ENCODE measurements at places on chromosomes 13 and 19.

GRCh38 chr19:6501740-6502648 is at the start of gene TUBB4A:
TUBB4A (minus strand) TSS chr19:6502309; CDS start chr19:6502212, 97 bp downstream.
- DNase-seq: no peak

DNA sequence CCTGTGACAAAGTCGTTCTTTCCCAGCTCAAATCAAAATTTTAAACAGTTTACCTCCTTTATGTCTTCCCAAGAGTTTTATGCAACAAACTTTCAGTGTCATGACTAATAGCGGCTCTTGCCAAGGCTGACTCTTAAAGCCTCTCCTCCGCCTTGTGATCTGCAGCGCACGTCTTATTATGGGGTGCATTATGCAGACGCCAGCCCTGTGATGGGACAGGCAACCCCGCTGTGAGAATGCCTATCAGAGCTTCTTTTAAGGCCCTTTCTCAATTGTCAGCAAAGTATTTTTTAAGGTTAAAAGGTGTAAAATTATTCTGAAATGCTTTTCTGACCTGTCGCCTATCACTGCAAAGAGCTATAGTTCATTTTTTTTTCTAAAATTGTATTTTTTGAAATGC is 152.8 kb downstream of the SOX1 start:
- no peak for DNase-seq

DNA sequence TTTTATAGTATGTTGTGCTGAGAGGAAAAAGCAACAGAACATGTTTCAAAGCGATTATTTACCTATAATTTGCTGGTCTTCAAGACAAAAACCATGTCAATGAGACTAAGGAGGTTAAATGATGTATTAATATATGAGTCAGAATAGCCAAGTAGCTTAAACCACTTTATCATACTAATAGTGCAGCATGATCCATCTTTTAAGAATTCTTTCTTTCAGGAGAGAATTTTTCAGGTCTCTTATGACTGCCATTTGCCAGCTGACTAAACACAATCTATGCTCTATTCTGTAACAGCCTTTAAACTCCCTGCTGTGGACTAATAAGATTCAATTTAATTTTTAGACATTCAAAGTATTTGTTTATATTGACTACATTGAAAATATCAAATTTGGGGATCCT is 93.7 kb downstream of the TRPC4 start:
- no peak for DNase-seq

DNA sequence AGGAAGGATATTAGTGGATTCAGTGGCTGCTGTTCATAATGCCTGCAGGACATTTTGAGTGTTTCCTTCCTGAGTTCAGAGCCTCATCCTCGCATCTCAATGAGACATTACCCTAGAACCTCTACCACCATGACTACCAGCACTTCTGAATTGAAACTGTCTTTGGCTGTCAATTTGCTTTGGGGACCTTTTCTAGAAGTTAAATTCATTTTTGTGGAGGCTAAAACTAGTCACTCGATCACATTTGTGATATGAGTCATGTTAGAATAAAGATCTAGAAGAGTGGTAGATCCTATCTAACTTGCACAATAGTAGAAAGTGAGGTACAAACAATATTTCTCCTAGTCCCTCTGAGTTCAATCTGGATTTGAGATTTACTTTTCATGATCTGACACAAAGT is 124.9 kb downstream of the KCNRG start:
- DNase-seq: no peak

GRCh38 chr13:96091164-96092117 is 1.5 kb downstream of the HS6ST3 start:
- no peak for DNase-seq

DNA sequence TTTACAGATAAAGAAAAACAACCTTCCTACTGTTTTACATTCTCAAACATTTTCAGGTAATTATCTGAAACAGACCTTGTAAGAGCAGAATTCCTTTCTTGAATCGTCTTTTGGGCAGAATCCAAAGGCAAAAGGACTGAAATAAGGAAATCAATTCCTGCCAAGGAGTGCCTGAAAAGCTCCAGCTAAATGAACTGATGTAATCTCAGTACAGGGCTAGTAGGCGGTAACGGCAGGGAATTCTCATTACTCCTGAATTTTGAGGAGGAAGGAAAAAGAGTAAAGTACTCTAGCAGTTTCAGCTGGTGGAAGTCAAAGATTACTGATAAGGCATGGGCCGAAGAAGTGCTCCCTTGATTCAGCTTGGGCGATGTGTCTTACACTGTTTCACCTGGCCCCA is 168.4 kb downstream of the PCDH9 start:
- peak; percentile 20 for DNase-seq

DNA sequence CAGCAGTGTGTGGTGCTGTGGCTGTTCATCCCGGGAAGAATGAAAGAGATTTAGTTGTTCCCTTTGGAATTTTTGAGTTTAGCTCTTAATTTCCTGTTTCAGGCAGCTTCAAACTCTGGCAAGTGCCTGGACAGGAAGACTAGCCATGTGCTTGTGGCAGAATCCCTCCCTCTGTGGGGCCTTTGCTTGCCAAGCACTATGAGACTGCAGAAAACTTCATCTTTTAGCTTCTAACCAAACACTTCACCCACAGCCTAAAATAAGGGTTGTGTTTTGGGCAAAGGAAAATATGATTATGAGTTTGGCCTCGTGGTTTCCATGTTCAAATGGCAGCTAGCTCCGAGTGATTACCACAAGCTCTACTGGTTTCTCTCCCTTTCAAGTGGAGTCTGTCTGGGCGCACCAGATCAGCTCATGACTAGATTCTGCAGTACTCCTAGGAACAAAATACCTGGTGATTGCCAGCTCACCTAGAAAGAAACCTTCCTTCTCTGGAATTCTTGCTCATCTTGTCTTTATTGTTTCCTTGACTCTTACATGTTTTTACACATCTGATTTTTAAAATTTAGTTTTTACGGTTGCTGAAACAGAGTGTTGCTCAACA is 707.5 kb downstream of the SLITRK6 start:
- no peak for DNase-seq

- DNase-seq: no peak
Observed at GRCh38 chr19:35023428-35023827, 6.8 kb upstream of the SCN1B start.

GRCh38 chr19:29365836-29366417 is 153.0 kb upstream of the UQCRFS1 start:
- no peak for DNase-seq

- DNase-seq: peak; percentile 100
Observed at GRCh38 chr19:47600246-47601179, 8.4 kb upstream of the BICRA start.

DNA sequence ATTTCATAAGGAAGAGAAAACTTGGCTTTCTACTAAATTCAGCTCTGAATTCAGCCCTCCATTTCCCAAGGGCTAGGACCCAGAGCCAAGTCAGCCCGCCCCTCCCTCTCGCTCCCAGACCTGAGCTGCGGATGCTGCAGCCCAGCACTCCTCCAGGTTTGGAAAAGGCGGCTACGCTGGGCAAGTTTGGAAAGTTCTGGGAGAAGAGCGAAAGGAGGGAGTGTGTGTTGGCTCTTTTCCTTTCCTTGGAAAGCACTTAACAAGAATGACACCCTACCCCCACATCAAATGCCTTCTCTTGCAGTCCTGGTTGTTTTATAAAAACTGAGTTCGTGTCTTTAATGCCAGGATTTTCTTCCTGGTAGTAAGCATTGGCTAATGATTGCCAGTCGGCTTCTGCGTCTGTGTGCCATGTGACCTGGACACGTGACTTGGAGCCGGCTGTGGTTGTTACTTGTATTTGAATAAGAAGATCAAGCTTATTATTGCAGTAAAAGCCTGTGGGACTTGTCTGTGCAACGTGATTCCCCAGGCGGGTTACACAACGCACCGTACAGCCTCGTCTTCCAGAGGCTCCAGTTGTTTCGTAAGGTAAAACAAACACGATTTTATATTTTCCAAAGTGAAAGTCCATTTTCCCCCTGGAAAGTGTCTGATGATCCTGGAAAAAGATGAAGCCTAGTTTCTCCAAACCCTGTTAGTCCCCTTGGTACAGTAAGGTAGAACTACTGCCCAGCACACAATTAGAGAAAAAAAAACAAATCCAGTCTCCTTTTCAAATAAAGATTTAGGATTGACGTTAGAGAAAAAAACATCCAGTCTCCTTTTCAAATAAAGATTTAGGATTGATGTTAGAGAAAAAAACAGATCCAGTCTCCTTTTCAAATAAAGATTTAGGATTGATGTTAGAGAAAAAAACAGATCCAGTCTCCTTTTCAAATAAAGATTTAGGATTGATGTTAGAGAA is 26.8 kb upstream of the UBE2L5 start:
- peak; percentile 97 for DNase-seq

DNA sequence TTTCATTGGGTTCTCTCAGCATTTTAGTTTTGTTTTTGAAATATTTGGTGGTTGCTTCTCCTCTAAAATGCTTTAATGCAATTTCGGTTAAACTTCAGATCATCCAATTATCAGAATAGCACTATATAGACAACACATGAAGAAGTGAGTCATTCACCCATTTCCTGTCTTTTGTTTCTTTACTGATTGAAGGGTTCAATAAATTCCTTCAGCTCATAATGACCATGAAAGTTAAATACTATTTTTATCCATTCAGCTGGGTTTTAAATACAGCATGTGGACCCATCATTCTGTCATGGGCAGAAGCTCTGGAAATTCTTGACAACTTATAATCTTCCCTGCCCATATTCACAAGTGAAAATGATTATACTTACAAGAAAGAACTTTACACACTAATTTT is 187.2 kb downstream of the ITGBL1 start:
- DNase-seq: no peak

GRCh38 chr19:10138879-10139795 is 19.4 kb upstream of the EIF3G start:
- no peak for DNase-seq

Measured in adipocyte (in vitro differentiated cells).